ENCODE measurements at places on chromosomes 7 and 10. TPM values are rescaled to one million over a fixed set of nuclear protein-coding genes. Genes with fewer than 3 reads are reported as not detected.

- no peak for DNase-seq
Measured at GRCh38 chr10:31426401-31426800, 107.4 kb downstream of the ZEB1 start.

GRCh38 chr7:121383235-121383910 is 12.7 kb downstream of the FAM3C start:
- DNase-seq: no peak

SFTPD gene
- 2.2 TPM for total RNA-seq

GRCh38 chr7:29289156-29290021 is 94.8 kb downstream of the CHN2 start:
- DNase-seq: no peak

- no peak for DNase-seq
Measured at GRCh38 chr7:26705567-26705966, 158.8 kb downstream of the SKAP2 start.

GRCh38 chr7:117110480-117111315 is 157.4 kb downstream of the ST7 start:
- DNase-seq: no peak

- peak; percentile 56 for DNase-seq
Measured at GRCh38 chr10:1654247-1654646, 83.1 kb downstream of the ADARB2 start.

DNA sequence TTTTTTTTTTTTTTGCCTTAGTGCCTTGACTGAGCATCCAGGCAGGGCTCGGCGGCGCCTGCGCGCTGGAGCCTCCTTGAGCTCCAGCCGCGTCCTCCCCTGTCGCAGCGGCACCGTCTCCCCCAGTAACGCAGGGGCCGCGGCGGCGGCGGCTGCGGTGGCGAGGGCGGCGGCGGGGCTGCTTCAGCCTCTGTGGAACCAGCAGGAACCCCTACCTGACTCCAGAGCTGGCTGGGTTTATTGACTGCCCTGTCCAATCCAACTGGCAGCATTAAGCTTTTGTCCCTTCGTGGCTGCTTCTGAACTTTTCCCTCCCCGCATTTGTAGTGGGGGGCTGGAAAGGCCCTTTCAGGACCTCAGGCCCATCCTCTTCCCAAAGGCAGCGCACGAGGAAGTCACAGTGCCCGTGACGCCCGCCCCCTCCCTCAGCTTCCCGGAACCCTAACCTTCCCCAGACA is at the start of gene GPR85:
Gene GPR85, minus strand, starts transcription at position 397 of the 458 bp plus-strand sequence. CDS start 2,106 bp downstream, outside the sequence.
- peak; percentile 87 for DNase-seq

- no peak for DNase-seq
Measured at GRCh38 chr7:1961701-1962276, 271.0 kb downstream of the MAD1L1 start.

- no peak for DNase-seq
Measured at GRCh38 chr7:89200758-89201157, 405.2 kb upstream of the TEX47 start.

SPOCK2 gene
- 3.8 TPM for total RNA-seq

TUBAL3 gene
- not detected for total RNA-seq

- no peak for DNase-seq
Measured at GRCh38 chr7:130875901-130876300, 141.9 kb upstream of the KLF14 start.

- no peak for DNase-seq
Measured at GRCh38 chr10:91287276-91287675, 66.8 kb downstream of the PCGF5 start.

ATRNL1 gene
- total RNA-seq: 1.1 TPM

- no peak for DNase-seq
Measured at GRCh38 chr10:14382022-14382421, 51.3 kb upstream of the FRMD4A start.

- no peak for DNase-seq
Measured at GRCh38 chr7:107631588-107632491, 28.8 kb upstream of the SLC26A4 start.

FGFBP3 gene
- 1.4 TPM for total RNA-seq

DNA sequence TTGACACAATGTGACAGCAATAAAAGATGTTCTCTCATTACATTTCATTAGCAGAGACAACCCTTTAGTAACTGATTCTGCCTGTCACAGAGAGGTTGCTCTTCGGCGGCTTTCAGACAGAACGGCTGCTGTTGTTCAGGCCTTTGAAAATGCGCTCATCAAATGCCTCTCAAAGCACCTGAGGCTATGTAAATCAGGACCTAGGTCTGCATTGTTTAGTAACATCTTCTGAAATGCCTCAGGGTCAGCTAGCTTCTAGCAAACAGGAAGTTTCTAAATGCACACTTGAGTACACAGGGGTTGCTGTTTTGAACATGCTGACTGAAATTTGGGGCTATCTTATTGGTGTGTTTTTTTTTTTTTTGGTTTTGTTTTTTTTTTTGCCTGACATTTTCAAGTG is 143.3 kb upstream of the DKK1 start:
- DNase-seq: no peak

MMD2 gene
- not detected for total RNA-seq

WAC gene
- total RNA-seq: 89.6 TPM

GRCh38 chr10:76649723-76650127 is 987.9 kb downstream of the KCNMA1 start:
- peak; percentile 88 for DNase-seq

NPSR1 gene
- total RNA-seq: not detected

GRCh38 chr10:79070606-79071395 is 2.0 kb downstream of the ZMIZ1 start:
- DNase-seq: peak; percentile 94

TMEM140 gene
- 4.3 TPM for total RNA-seq

DNA sequence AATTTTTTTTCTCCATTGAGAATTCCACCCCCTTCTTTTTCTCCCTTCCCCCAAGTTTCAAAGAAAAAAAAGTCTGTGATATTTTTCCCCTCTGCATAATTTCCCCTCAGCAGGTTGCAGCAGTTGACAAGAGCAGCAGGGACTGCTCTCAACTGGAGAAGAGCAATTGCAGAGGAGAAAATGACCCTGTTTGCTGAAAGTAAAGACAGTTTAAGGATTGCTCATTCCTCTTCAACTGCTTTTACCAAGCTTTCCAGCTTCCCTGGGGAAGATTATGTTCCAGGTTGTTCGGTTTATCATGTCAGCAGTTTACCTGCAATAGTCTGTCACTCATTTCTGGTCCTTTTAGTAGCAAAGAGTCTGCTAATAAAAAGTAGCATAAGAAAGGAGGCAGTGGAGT is 16.2 kb downstream of the AGK start:
- DNase-seq: no peak

EGFR gene
- 224 TPM for total RNA-seq

DNA sequence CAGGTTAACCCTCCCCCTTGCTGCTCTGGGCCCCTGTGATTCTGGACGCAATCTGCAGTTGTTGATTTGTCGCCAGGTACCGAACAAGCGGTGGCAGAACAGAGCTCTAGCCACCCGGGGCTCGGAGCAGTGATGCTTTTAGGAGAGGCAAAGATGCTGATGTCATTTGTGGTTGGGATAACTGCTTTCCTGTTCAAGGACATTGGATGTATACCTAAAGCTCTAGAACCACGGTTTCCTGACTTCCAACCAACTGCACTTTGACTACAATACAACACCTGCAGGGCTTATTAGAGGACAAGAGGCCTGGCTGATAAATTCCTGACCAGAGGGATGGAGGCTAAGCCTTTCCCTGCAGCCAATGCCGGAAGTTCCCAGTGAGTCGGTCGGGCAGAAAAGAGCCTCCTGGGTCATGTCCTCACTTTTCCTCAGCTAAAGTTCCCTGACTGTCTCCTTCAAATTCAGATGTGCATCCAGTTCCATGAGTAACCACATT is 6.5 kb upstream of the RBM20 start:
- no peak for DNase-seq

- no peak for DNase-seq
Measured at GRCh38 chr10:77293773-77294172, 343.8 kb downstream of the KCNMA1 start.

GRCh38 chr7:32257621-32258020 is 187.4 kb upstream of the PDE1C start:
- no peak for DNase-seq

- DNase-seq: no peak
Measured at GRCh38 chr7:28280516-28280915, 99.9 kb upstream of the JAZF1 start.

DNA sequence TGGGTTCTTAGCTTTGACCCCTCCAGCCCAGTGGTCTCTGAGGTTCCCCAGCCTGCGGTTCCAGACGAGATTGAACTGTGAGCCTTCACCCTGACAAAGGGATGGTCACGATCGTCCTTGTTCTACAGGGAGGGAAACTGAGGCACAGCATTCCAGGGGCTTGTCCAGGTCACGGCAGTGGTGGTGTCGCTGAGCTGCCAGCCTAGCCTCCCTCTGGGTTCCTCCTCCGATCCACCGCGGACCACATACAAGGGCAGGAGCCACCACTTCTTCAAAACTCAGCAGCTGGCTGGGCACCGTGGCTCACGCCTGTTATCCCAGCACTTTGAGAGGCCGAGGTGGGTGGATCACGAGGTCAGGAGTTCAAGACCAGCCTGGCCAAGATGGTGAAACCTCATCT is 35.8 kb downstream of the ELFN1 start:
- peak; percentile 76 for DNase-seq

KLF14 gene
- 0.07 TPM for total RNA-seq

PTPRN2 gene
- total RNA-seq: 1.0 TPM
